Psoas muscle (tissue), 8 donors: ENCODE measurements at places on chromosomes 5 and 9.

DNA sequence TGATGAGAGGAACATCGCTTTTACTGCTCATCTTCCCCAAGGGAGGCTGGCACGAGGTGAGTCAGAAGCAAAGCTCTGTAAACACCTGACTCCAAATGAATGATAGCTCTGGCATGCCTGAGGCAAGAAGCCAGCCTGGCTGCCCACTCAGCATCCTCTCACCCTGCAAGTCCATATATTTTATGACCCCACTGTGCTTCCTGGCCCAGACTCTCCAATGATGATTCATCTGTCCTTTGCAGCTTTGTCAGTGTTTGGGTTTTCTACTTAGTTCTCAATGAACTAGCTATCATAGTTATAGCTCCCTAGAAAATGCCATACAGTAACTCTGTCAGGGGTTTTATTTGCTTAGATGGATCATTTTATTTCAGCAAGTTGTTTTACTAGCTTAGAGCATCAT, 52.1 kb upstream of the FSTL4 start:
- no peak for DNase-seq

DNA sequence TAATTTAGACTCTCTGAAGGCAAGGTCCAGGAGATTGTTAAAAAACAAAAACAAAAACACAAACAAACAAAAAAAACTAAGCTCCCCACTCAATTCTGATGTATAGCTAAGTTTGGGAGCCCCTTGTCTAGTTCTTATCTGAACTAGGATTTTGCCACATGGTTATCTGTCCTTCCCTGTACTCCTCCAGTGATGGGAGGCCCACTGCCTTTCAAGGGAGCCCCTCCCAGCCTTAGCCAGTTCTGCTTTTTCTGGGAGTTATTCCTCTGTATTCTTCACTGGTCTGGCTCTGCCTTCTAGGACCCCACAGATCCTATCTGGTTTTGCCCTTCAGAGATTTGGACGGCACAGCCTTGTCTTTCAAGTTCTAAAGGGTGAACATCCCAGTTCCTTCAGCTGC, 2.1 kb upstream of the ALDH1B1 start:
- DNase-seq, result no peak

GRCh38 chr5:157708866-157709265, 22.4 kb upstream of the THG1L start:
- no peak for DNase-seq

- DNase-seq, result no peak
Observed at GRCh38 chr5:17720071-17720470, 85.8 kb downstream of the TAF11L14 start.

GRCh38 chr5:589173-589572, 23.0 kb upstream of the CEP72 start:
- DNase-seq, result no peak

GRCh38 chr9:125538092-125538473, 168.9 kb downstream of the MAPKAP1 start:
- no peak for DNase-seq

- DNase-seq, result no peak
Observed at GRCh38 chr5:41364346-41364745, 146.1 kb downstream of the PLCXD3 start.

GRCh38 chr9:135069558-135070197, 17.8 kb upstream of the OLFM1 start:
- DNase-seq, result no peak

DNA sequence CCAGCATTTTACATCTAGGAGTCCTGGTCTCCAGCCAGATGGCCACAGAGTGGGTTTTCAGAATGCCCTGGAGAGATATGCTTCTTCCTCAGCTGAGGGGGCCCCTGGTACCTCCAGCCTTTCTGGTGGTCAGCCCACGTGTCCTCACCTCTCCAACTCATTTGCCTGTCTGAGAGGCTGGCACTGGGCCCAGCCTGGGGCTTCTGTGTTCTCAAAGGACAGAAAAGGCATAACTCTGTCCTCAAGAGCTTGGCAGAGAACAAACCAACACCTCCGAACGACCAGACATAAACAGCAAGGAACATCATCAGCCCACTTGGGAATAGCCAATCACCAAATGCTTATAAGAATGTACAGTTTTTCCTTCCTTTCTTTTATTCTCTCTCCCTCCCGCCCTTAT, 17.1 kb downstream of the ENG start:
- DNase-seq, result no peak

GRCh38 chr5:143828710-143829109, 16.7 kb downstream of the HMHB1 start:
- no peak for DNase-seq

- no peak for DNase-seq
Observed at GRCh38 chr9:97905228-97905627, 17.1 kb downstream of the TRMO start.

- DNase-seq, result no peak
Observed at GRCh38 chr9:4137681-4138099, 162.2 kb downstream of the GLIS3 start.

DNA sequence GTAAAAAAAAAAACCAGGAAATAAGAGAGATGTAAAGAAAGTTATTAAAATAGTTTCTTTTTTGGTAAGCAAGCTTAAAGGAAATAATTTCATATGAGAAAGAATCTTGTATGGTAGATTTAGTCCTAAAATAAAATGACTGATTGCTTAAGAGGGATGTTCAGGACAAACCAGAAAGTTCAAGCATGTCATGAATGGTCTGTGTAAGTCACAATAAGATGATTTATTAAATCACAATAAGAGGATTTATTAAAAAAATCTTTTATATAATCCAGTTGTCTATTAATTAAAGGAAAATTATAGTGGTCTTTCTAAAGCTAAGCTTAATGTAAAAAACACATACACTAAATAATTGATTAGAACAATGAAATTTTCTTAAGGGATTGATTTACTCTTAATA, 91.8 kb upstream of the OR13F1 start:
- DNase-seq, result no peak

DNA sequence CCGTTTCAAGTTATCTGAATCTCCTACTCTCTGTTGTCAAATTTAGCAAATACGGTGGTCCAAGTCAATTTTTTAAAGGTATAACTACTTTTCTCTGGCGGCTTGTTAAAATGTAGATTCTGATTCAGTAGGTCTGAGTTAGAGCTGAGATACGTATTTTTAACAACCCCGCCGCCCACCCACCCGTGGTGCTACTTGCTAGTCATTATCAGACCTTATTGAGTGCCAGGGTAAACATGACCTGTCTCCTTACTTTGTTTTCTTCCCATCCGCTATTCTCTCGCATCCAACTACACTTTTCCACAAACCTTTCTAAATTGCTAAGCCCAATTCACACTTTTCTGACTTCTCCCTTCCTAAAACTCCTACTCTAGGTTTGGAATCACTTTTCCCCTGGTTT, 694 bp upstream of the PLAA start:
- no peak for DNase-seq

GRCh38 chr9:131485728-131486422, 16.8 kb upstream of the POMT1 start:
- DNase-seq, result peak; percentile 39

DNA sequence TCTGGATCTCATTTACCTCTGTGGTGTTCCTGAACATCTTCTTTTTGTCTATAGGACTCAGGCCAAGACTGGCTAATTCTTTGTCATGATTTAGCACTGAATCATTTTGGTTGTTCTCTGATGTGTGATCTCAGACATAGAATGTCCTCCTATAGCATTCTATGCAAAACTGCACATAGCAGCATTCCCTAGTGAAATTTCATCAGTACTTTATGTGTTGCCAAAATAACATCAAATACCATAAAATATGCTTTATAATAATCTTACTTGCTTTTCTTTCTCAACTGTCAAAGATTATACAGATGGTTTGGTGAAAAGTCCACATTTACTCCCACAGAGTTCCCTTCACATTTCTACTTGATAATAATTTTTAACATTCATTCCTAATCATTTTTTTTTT, 115.7 kb upstream of the MPDZ start:
- no peak for DNase-seq

DNA sequence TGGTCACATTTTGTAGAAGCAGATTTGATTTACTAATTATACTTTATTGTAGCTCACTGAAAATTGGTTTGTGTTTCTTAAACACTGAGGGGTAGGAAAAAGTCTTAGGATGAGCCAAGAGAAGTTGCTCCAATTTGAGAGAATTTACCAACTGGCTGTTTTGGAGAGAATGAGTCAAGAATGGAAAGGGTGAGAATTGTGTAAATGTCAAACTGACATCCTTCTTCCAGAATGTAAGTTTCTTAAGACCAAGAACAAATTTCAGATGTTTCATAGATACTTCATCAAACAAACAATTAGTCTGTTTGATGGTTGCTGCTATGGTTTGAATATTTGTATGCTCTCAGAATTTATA, 106.2 kb upstream of the TXNDC8 start:
- no peak for DNase-seq

- DNase-seq, result no peak
Observed at GRCh38 chr9:5230554-5230953, 665 bp upstream of the INSL4 start.

DNA sequence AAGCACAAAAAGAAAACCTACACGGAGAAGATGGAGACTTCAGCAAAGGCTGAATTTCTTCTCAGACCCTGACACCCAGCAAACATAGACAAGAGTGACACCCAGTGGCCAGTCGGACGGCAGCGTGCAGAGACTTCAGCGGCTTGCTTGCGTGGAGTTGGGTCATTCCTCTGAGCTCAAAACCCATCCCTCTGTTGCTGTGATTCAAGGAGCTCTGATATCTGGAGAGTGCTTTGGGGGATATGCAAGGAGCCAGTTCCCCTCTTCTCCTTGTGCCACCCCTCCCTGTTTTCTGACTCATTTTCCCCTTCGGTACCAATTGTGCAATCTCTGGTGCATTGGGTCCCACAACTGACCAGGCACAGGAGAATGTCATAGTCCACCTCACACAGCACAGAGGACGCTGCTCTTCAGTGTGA, 27.5 kb downstream of the SH3TC2 start:
- peak; percentile 83 for DNase-seq

DNA sequence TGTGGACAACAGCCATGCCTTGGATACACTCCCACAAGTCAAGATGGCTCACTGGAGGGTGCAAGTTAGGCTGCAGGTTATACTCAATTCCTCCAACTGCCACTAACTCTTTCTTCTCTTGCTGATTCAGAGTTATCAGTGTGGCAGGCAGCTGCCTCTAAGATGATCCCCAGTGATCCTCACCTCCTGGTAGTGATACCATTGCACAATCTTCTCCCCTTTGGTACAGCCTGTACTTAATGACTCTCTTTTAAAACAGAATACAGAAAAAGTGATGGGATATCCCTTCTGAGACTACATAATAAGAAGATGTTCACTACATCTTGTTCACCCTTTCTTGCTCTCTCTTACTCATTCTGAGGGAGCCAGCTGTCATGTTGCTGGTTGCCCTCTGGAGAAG, 323.1 kb downstream of the RAB3C start:
- no peak for DNase-seq

DNA sequence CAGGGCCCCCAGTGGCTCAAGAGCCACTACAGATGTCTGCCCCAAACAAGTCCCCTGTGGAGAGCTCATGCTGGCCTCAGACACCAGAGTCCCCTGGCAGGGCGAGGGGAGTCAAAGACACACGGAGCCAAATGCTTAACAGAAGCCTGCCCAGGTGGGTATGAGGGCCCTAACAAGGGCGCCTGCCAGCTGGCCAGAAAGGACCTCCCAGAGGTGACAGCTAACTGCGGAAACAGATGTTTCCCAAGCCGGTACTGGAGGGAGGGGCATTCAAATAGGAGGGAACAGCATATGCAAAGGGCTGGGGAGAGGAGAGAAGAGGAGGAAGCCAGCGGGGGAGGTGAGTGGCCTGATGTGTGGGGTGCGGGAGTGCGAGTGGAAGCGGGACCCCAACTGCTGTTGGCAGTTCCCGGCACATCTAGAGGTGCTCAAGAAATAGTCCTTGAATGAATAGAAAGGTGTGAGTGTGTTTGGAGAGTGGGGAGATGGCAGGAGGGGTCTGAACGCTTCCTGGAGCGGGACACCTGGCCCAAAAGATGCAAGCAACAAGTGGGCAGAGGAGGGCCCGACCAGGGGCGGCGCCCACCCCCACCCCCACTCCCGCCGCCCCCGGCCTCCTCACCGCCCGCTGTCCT, 824 bp downstream of the MXD3 start:
- no peak for DNase-seq

DNA sequence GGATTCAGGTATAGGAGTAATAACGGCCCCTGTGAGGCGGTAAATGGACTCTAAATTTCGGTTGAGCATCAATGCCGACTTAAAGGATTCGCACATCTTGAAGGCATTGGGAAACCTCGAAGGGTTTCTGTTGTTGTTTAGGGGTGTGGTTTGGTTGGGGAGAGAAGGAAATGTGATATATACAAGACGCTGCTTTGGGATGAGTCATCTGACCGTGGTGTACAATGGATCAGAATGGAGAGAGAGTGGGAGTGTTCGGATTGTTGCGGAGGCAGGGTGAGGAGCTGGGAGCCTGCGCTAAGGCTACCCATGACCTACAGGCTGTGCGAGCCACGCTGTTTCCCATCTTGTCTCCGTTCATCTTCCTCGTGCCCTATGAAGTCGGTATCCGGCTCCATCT, 60.4 kb upstream of the ERCC6L2 start:
- DNase-seq, result no peak
